ENCODE measurements at places on chromosomes 16 and 17.
A peak's percentile ranks its signal among the peaks of the same experiment; 100 is the strongest.

DNA sequence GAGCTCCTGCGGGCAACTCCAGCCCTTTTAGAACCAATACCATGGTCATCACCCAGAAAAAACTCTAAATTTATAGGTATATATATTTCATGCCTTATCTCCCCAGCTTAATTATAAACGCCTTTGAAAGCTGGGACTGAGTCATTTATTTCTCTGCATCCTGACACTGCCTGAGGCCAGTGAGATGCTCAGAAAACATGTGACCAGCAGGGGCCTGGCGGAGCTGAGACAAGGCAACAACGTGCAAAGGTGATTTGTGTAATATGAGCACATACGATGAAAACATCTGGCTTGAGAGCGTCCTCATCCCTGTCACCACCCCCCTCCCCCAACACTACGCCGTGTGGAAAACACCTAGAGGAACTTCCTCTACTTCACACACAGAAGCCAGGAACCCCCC, 22.7 kb downstream of the NXN start:
- DNase-seq: peak; percentile 18

GRCh38 chr16:51146256-51146924, 4.7 kb downstream of the SALL1 start:
- DNase-seq: no peak

- no peak for DNase-seq
These were observed 410.7 kb upstream of the GOT2 start for GRCh38 chr16:59144841-59145240.

DNA sequence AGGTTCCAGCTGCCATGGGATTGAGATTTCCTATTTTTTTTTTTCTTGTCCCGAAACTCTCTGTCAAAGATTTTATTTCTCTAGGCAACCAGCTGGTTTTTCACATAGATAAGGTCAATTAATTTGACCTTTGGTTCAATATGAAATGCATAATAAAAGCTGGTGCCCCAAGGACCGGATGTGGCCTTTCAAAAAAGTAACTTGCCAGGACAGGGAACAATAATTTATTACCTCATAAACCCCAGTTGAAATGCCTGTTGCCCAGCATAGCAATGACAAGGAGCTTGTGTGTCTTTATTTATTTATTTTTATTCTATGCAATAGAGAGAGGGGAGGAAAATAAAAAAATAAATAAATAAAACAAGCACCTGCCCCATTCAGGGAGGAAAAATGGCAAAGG, 472.7 kb downstream of the KCNJ2 start:
- DNase-seq: no peak

DNA sequence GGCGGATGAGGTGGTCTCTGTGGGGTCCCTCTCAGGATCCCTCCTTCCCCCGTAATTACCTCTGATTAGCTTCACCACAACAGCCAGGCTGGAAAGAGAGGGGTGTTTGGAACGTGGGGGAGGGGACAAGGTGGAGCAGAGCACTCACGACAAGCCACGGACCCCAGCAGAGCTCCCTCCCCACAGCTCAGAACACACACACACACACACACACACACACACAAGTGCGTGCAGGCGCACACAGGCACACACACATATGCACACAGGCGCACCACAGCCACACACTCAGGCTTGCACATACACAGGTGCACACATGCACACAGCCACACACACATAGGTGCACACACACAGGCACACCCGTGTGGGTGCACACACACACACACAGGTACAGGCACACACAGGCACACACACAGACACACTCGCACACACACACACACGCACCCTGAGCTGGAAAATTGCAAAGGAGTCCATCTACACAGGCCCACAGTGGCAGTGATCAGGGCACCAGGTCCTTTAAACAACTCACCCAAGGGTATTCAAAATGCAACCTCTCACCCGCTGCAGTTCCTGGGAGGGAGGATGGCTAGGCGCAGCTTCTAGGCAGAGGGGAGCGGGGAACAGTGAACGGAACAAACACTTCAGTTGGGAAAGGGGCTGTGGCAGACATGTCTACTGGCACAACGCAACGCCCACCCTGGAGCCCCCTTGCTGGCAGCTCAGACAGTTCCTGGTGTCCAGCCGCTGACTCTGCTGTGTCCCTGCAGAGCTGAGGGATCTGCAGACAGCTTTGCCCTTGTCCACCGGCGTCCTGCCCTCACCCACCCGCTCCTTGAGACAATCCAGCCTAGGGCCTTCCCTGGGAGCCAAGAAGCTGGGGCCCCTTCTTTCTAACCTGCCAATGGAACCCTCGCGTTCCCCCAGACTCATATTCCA, 59.9 kb upstream of the DLX4 start:
- DNase-seq: no peak

DNA sequence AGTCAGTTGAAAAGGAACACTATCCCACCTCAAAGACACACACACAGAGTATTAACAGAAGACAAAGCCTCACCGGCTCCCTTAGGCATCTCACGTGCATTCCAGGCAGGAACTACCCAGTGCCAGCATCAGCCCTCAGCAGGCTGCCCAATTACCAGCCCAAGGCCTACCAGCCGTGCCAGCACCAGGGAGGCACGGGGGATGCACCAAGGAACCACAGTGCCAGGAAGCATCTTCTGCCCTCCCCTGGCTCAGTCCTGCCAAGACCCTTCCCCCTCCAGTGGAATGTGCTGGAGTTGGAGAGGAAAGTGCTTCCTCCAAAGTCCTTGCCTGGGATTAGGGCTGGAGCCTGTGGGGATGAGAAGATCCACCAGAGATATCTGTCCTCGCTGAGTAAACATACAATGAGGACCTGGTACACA, 11.0 kb upstream of the KRT19 start:
- no peak for DNase-seq

DNA sequence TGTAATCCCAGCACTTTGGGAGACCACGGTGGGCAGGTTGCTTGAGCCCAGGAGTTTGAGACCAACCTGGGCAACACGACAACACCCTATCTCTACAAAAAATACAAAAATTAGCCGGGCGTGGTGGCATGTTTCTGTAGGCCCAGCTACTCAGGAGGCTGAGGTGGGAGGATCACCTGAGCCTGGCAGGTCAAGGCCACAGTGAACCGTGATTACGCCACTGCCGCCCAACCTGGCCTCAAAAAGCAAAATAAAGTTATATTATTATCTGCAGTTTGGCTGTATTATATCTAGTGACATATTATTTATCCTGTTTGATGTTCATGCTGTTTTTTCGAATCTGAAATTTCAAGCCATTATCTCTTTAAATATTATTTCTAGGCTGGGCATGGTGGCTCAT, 26.5 kb downstream of the ST3GAL2 start:
- no peak for DNase-seq

- DNase-seq: peak; percentile 30
These were observed 8.7 kb upstream of the KAT7 start for GRCh38 chr17:49779739-49780231.

- no peak for DNase-seq
These were observed 21.4 kb upstream of the SPACA3 start for GRCh38 chr17:32970281-32970680.

- DNase-seq: no peak
These were observed 114.9 kb downstream of the ZNF778 start for GRCh38 chr16:89332243-89332901.

- no peak for DNase-seq
These were observed 14.1 kb downstream of the PPL start for GRCh38 chr16:4922721-4923342.

DNA sequence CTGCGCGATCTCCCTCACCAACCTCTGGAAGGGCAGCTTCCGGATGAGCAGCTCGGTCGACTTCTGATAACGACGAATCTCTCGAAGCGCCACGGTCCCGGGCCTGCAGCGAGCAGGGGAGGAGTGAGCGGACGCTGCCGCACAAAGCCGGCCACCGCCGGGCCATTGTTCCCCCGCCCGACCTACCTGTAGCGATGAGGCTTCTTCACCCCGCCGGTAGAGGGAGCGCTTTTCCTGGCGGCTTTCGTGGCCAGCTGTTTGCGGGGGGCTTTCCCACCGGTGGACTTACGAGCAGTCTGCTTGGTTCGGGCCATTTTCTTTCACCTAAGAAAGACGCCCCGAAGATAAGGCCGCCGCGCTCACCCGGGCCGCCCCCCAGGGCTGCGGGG, 5.8 kb upstream of the UNK start:
- peak; percentile 65 for DNase-seq

DNA sequence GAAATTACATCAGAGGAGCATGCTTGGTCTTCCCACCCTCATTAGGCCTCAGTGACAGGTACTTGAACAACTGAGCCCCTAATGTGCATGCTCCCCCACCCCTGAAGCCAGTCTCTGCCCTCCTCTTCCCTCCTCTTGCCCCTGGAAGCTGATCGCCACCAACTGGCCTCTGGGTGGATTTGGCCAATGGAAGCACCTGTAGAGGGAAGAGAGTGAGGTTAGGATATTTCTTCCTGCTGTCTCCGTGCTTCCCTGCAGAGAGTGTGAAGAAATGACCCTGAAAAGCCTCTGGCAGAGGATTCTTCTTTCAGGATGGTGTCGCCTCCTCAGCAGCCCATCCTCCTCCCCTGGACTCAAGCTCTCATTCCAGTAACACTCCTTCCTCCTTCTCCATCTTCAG, 5.9 kb upstream of the CBLN1 start:
- no peak for DNase-seq

DNA sequence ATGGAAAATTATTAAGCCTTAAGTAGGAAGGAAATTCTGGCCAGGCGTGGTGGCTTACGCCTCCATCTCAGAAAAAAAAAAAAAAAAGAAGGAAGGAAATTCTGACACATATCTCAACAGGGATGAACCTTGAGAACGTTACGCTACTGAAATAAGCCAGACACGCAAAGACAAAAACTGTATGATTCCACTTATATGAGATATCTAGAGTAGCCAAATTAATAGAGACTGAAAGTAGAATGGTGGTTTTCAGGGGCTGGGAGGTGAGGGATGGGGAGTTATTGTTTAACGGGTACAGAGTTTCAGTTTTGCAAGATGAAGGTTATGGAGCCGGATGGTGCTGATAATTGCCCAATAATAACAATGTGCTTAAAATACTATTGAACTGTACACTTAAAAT, 16.2 kb upstream of the HNF1B start:
- DNase-seq: no peak

DNA sequence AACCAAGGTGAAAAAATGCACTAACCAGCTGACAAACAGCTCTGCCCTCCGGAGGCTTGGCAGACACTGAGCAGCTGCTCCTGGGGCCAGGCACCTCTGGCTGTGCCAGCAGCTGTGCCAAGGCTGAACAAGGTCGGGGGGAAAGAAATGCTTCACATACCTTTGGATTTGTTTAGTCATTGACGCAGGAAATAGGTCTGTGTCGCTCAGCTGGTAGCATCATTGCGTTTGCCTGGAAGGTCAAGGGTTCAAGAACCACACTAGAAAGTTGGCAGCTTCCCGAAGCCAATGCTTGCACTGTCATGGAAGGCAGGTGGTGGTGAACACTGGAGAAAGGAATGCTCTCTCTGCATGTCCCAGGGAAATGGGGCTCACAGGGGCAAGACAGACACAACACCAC, 63.5 kb downstream of the PCTP start:
- no peak for DNase-seq

DNA sequence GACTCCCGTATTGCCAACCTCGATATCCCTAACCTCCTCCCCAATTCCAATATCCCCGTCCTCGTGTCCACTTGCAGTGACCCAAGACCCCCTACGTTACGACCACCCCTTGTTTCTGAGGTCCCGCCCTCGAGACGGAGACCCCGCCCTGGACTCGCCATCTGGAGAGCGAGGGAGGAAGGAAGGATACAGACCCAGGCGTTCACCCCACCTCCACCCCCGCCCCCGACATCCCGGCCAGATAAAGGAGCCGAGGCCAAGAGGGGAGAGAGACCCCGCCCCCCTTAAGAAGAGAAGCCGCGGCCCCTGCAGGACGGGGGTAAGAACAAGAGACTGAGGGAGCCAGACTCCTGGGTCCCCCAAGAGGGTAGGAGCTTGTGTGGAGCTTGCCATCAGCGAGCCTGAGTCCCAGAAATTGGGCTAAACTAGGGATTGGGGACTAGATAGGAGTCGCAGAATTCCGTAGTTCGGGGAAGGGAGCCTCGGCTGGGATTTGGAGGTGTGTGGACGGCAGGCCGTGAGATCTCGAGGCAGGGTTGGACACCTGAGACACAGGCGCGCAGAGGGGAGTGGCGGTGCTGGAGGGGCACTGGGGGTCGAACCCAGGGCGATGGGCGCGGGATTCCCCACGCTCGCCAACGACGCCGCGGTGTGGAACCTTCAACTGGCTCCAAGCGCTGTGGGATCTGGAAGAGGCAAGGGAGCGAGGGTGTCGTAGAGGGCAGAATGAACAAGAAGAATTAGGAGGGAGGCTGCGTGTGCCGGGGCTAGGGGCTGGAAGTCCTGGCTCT, at the start of gene BCL6B:
Gene BCL6B, plus strand, starts transcription at position 270 of the 791 bp plus-strand sequence. CDS start 622 bp downstream, outside the sequence.
- DNase-seq: no peak

- DNase-seq: no peak
These were observed 50.5 kb downstream of the CACNG5 start for GRCh38 chr17:66885417-66885816.
